Pericardium fibroblast (primary cell): ENCODE measurements at places on chromosomes 3 and 15. TPM values are rescaled to one million over a fixed set of nuclear protein-coding genes. Genes with fewer than 3 reads are reported as not detected.

Gene ILDR1
- not detected in 2 replicates for total RNA-seq

Gene CNTN3
- 0.23 and 1.5 TPM in 2 replicates for total RNA-seq

Gene SPATA12
- total RNA-seq: not detected in 2 replicates

Gene HYAL1
- total RNA-seq: 4.0 and 5.5 TPM in 2 replicates

Gene TMCO5A
- not detected in 2 replicates for total RNA-seq

Gene RYR3
- total RNA-seq: not detected in 2 replicates

Gene TFDP2
- total RNA-seq: 19.7 and 161 TPM in 2 replicates

Gene NR1I2
- total RNA-seq: not detected in 2 replicates
